Stimulated activated CD8-positive, alpha-beta memory T cell treated with anti-CD3 and anti-CD28 coated beads, Interleukin-15, amount 100 ng/mL, for 4 hours (primary cell): ENCODE measurements at places on chromosomes 5 and 9.
A peak's percentile ranks its signal among the peaks of the same experiment; 100 is the strongest.

DNA sequence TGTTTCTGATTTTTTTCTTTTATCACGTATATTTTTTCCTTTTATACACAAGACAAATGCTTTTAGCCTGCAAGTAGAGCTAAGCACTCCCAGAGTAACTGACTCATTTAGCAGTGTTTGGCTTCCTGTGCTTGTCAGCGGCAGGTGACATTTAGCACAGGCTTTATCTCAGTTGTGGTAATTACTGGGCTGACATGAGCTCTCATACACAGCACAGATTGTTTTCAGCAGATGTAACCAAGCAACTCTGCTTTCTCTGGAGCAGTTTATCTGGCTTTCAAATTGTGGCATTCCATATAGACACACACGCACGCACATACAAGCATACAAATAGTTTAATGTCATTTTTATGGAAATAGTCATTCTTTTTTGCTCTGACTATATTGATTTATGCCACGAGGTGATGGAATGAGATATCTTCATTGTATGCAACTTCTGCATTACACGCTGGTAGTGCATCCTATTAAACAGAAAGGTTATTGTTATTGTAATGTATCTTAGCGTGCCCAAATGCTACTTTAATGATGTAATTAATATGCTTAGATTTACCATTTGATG lies 379.0 kb upstream of the GRAMD2B start:
- no peak for DNase-seq

DNA sequence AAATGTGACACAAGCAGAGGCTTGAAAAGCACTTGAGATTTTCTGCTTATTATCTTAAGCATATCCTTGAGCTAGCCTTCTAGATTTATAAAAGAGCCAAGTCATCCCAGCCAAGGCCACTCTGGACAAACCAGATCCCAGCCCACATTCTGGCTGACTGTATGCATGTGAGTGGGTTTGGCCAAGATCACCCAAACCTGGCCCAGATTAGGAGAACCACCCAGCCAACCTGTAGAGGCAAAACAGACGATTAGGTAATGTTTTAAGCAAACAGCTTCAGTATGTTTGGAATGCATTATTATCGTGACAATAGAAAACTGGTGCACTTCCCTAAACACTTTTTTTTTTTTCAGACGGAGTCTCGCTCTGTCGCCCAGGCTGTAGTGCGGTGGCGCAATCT lies 151.9 kb downstream of the SPATA31D1 start:
- no peak for DNase-seq

- DNase-seq = no peak
These were observed 53.8 kb downstream of the GLRA1 start for GRCh38 chr5:151870820-151871219.

- DNase-seq = no peak
These were observed 176.0 kb downstream of the MED10 start for GRCh38 chr5:6202149-6202967.

DNA sequence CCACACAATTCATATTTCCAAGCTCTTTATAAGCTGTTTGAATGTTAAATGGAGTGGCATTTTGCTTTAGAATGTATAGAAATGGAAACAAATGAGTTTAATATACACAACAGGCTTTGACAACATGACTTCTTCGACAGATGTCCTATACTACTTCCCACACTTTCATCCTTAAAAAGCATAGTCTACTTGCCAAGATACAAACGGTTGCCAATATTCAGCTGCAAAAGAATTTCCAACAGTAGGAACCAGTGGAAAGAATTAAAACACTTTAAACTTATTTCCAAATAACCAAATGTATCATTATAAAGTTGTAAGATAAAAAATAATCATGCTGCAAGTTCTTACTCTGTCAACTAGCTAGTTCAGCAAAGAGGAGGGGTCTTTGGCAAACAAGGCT lies 456.4 kb downstream of the PDE4D start:
- DNase-seq = no peak

- no peak for DNase-seq
These were observed 83.8 kb upstream of the RAPGEF1 start for GRCh38 chr9:131823701-131824146.

DNA sequence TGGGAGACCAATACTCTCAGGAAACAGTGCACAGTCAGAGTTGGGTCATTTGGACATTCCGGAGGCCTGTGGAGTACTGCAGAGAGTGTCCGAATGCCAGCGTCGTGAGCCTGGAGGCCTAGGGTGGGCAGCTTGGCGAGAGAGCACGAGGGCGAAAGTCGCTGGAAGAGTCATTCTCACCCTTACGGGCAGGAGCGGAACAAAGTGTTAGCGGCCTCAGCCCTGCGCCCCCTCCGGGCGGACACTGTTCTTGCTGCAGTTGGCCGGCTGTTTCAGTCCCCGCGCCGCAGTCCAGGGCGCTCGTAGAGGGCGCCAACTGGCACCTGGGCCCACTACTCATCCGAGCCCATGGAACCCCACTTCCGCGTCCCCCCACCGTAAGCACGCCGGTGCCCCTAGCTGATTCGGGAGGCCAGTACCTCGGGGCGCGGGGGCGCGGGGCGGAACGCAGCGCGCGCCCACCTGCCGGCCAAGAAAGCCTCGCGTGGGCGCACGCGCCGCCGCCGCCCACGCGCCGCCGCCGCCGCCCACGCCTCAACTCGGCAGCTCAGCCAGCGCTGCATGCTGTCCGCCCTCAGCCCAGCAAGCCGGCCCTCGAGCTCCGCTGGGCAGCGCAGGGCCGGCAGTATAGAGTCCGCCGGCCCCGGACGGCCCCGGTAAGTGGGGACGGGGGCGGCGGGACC lies 99.7 kb upstream of the CCL21 start:
- no peak for DNase-seq

GRCh38 chr5:159944056-159944600 lies 27.8 kb downstream of the ADRA1B start:
- DNase-seq = no peak

- DNase-seq = no peak
These were observed 75.2 kb upstream of the GALNT10 start for GRCh38 chr5:154115291-154115690.

DNA sequence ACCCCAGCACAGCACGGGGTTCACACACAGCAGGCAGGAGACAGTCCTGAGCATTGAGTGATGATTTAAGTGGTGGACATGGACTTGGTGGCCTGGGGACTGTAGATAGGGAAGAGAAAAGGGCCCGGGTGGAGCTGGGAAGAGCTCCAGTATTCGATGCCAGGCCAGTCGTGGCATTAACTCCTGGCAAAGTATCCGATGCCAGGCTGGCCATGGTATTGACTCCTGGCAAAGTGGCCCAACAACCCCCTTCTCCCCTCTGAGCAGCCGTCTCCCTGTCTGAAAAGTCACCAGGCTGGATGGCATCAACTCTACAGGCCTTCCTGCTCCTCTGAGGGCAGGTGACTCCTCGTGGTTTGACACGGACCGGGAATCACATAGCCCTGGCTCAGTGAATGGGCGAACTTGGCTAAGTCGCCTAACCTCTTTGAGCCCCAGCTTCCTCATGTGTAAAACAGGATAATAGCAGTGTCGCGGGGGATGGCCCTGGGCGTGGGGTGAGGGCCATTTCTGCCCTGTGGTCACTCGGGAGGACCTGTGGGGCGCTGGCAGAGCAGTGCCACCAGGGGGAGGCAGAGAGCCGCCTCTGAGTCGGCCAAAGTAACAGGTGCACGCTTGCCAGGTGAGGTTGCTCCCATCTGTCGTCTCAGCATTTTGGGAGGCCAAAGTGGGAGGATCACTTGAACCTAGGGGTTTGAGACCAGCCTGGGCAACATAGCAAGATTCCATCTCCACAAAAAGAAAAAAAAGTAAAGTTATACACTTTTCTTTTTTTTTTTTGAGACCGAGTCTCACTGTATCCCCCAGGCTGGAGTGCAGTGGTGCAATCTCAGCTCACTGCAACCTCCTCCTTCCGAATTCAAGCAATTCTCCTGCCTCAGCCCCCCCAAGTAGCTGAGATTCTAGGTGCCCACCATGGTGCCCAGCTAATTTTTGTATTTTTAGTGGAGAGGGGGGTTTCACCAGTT lies 5.7 kb upstream of the SEC16A start:
- DNase-seq = peak; percentile 33

- DNase-seq = no peak
These were observed 66.5 kb downstream of the KIAA0825 start for GRCh38 chr5:94551858-94552257.
